ENCODE measurements at places on chromosomes 5 and 9.

DNA sequence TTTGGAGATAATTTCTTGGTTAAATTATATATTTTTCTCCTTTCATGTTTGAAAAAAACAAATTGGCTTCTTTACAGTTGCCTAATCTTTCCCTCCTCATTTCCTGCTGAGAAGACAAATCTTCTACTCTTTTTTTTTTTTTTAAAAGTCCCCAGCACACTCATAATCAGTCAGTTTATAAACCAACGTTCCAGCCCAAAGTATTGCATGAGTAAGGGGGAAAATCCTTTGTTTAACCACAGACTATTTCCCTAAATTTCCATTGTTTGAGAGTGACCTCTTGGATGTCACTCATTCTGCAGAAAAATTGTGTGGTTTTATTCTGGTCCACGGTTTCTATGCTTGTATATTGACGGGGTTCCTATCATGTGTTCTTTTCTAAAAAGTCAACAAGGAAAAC lies 55.1 kb upstream of the TLR4 start:
- DNase-seq = no peak

GRCh38 chr9:2720179-2720654 lies 2.9 kb downstream of the KCNV2 start:
- no peak for DNase-seq

- no peak for DNase-seq
These were observed 43.2 kb downstream of the SH3RF2 start for GRCh38 chr5:145979270-145980223.

GRCh38 chr5:3818624-3819023 lies 223.0 kb downstream of the IRX1 start:
- DNase-seq = no peak

DNA sequence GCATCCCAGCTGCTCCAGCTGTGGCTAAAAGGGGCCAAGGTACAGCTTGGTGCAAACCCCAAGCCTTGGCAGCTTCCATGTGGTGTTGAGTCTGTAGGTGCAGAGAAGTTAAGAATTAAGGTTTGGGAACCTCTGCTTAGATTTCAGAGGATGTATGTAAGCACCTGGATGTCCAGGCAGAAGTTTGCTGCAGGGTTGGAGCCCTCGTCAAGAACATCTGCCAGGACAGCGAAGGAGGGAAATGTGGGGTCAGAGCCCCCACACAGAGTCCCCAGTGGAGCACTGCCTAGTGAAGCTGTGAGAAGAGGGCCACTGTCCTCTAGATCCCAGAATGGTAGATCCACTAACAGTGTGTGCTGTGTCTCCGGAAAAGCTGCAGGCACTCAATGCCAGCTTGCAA lies 236.2 kb upstream of the ADRA1B start:
- DNase-seq = no peak

- DNase-seq = no peak
These were observed 1.0 kb downstream of the TRIP13 start for GRCh38 chr5:893711-894110.

DNA sequence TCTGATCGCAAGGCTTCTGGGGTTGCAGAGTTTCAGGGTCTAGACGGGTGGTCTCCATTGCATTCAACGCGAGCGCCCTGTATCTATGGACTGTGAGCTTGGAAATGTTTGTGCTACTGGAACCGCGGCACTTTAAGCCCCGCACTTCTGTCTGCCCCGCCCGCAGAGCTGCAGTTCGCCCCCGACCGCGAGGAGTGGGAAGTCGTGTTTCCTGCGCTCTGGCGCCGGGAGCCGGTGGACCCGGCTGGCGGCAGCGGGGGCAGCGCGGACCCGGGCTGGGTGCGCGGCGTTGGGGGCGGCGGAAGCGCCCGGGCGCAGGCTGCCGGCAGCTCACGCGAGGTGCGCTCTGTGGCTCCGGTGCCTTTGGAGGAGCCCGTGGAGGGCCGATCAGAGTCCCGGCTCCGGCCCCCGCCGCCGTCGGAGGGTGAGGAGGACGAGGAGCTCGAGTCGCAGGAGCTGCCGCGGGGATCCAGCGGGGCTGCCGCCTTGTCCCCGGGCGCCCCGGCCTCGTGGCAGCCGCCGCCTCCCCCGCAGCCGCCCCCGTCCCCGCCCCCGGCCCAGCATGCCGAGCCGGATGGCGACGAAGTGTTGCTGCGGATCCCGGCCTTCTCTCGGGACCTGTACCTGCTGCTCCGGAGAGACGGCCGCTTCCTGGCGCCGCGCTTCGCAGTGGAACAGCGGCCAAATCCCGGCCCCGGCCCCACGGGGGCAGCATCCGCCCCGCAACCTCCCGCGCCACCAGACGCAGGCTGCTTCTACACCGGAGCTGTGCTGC lies 1.0 kb downstream of the ADAMTS19 start:
- DNase-seq = no peak

DNA sequence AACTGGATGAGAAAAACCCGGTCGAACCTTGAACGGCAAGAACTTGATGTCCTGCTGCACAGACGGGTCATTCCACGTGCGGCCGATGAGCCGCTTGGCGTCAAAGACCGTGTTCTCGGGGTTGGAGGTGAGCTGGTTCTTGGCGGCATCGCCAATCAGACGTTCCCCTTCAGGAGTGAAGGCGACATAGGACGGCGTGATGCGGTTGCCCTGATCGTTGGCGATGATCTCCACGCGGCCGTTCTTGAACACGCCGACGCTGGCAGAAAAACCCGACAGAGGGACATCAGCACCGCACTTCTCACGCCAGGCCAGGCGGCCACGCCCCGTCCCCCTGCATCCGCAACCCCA lies 519 bp downstream of the HSPA5 start:
- DNase-seq = no peak

- no peak for DNase-seq
These were observed 73.0 kb upstream of the OLFM1 start for GRCh38 chr9:135014311-135015010.

- DNase-seq = no peak
These were observed 367.9 kb upstream of the ADAMTSL1 start for GRCh38 chr9:18106006-18106560.

GRCh38 chr5:78364005-78364404 lies 3.6 kb downstream of the SCAMP1 start:
- no peak for DNase-seq

GRCh38 chr5:138985256-138985655 lies 110.1 kb upstream of the LRRTM2 start:
- DNase-seq = no peak

DNA sequence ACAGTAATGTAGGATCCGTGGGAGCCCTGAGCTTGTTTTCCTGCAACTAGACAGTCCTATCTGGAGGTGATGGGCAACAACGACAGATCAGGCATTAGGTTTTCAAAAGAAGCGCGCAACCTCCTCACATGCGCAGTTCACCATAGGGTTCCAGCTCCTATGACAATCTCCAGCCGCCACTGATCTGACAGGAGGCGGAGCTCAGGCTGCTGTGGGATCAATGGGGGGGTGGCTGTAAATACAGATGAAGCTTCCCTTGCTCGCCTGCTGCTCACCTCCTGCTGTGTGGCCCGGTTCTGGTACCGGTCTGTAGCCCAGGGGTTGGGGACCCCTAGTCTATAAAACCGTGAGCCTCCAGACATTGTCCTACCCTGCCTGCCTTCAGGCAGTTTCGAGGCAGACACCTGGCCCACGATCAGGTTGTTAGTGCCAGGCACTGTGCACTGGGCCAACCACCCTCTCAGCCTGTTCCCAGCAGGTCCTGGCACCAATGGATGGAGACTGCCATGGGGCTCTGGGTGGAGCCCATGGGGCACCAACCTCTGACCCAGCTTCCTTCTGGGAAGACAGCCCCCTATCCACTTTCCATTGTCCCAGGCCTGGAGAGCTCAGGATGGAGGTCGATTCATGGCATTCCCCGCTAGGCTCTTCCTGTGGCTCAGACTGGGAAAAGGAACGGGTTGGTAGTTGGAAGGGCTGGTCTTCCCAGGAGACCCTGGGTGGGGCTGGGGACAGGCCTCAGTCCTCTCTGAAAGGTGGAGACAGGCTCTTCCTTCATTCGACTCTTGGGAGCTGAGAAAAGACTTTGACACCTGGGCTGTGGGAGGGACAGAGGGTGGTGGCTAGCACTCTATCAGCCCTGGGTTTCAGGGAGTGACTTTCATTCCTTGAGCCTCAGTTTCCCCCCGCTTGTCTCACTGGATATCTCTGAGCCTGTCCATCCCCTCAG lies 1.7 kb downstream of the ENDOG start:
- DNase-seq = no peak

DNA sequence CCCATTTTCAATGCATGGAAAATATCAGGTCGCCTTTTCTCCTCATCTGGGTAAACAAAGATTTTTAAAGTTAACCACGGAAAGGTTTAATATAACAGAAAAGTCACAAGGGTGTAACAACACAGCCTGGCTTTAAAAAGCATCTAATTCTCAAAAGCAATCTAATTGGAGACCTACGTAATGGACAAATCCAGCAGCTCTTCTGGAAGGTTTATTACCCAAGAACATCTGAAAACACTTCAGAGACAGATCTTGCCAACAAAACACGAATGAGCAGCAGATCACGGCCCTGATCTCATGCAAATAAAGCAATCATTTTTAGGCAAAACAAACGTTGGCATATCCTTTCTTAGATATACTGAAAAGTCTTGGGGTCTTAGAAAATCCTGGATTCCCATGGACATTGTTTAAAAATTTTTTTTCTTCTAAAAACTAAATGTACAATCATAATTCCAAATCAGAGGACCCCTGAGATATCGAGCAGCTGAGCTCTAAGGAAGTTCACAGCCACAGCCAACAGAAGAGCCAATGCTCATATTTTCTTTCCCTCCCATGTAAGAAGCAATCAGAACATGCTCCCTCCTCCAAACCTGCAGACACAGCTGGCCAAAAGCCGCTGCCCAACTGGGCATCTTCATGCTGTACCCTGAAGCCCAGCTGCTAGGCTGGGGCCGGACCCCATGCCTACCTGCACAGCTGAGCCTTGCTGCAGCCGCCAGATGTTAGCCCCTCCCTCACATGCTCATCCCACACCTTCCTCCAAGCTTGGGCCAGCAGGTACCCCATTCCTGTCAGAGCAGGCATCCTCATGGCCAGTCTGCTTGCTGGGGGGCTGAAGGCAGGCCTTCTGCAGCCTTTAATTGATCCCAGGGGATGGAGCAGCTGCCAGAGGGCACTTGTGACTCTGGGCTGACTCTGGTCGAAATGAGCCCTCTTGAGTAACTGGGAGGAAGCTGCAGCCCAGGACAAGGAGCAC lies 11.2 kb downstream of the ANKS6 start:
- no peak for DNase-seq

DNA sequence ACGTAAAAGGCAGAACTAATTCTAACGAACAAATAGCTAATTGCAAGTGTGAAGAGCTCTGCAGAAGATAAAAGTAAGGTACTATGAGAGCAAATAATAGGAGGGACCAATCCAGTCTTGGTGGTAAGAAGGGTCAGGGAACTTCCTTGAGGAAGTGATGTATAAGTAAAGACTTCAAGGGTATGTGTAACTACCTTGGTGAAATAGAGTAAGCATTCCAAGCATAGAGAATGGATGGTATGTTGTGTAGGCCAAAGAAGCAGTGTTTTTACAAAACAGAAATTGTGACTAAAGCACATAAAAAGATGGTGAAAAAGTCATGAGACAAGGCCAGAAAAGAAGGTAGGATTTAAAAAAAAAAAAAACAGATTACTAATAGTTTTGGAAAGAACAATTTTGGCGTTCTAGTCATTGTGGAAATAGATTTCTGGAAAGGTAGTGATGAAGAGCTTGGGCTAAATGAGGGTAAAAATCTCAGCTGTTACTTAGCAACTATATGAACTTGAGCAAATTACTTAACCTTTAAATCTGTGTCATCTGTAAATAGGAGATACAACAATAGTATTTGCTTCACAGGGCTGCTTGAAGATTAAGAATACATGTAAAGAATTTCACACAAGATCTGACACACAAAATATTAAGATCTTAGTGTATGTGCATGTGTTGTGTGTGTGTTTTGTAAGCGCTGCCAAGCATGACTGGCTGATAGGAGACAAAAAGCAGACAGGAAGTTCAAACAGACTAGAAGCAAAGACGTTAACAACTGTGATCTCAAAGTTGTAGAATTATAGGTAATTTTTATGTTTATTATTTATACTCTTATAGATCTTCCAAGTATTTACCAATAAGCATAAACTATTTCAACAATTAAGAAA lies 73.5 kb downstream of the NR6A1 start:
- no peak for DNase-seq

DNA sequence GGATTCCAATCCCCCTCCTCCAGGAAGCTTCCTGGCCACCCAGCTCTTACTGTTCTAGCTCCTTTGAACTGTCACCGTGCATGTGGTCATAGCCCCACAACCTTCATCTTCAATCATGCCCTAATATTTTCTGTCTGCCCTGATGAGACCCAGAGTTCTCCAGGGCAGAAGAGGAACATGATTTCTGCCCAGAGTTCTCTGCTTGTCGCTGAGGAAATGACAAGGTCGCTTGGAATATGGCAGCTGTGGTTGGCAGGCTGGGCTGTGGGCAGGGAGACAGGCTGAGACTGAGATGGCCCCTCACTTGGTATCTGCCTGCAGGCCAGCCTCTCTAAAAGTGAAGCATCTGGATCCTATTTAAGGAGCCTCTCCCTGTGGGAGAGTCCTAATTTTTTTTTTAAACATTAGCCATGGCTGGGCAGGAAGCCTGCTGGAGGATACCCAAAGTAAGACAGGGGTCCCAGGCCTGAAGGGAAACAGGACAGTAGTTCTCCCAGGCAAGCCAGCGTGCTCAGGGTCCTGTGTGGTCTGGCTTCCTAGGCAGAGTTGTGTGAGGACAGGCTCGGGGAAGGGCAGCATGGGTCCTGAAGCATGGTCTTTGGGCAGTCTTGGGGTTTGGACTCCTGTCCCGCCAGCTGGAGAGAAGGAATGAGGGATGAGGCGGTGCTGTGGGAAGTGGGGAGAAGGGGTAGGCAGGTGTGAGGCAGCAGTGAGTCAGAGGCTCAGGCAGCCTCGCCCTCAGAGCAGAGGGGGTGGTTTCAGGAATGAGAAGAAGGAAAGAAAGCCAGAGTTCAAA lies 242.1 kb downstream of the FSTL4 start:
- no peak for DNase-seq

Measured in esophagus squamous epithelium (tissue), 5 donors.